ENCODE measurements at places on chromosomes 7 and 10.

DNA sequence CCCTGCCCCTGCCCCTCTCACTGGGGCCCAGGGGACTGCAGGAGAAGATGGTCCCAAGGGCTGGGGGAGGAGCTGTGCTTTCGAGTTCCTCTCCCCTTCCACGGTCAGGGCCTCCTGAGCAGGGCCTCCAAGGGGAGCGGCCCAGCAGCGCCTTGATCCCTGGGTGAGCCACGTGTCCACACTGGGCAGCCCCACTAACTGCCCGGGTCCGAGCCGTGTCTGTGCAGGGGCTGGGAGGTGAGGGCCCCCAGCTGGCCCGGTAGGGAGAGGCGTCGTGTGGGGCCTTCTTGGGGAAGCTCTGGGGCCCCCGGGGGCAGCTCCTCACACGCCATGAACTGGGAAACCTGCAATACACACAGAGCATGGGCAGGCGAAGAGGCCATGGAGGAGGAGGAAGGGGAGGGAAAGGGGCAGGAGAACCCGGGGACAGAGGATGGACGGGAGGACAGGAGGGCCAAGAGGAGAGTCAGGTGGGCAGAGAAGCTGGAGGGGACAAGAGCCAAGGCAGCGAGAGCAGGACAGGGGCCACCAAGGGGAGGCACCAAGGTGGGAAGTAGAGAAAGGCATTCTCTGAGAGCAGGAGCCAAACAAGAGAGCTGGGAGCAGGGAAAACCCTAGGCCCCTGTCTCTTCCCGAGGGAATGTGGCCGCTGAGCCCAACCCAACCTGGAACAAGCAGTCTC, 32.8 kb downstream of the KCNH2 start:
- no peak for DNase-seq

DNA sequence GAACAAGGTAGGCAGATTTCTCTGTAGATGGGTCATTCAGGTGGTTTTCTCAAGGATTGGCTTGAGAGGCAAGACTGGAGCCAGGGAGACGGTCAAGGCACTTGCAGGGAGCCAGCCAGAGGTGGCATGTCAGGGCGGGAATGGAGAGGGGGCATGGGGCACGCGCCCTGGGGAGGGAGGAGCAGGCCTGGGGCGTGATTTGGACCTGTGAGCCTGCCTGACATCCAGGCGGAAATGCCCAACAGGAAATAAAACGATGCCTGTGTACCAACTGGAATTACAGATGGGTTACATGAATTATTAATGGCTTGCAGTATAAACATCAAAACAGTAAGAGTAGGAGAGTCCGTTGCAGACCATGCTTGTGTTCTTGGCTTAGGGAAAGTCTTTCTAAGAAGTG, 8.6 kb upstream of the SUN1 start:
- no peak for DNase-seq

DNA sequence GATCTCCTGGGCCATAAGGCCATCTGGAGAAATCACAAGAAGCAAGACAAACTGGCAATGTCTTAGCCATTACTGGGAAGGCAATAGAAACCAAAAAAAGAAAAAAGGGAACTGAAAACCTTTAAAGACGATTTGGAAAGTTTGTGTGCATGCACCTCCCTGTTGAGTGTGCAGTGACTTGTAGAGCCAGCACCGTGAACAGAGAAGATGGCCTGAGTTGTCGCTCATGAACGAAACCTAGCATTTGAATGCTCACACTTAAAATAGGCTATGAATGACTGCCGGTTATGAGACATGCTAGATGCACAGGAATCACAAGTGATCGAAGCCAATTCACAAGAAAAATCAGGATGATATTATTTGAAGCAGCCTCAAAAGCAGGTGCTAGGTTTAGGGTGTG, 151.3 kb upstream of the ADO start:
- no peak for DNase-seq

- no peak for DNase-seq
Measured at GRCh38 chr7:10718768-10719167, 254.9 kb upstream of the PHF14 start.

GRCh38 chr7:94781236-94781635, 125.3 kb upstream of the SGCE start:
- no peak for DNase-seq

DNA sequence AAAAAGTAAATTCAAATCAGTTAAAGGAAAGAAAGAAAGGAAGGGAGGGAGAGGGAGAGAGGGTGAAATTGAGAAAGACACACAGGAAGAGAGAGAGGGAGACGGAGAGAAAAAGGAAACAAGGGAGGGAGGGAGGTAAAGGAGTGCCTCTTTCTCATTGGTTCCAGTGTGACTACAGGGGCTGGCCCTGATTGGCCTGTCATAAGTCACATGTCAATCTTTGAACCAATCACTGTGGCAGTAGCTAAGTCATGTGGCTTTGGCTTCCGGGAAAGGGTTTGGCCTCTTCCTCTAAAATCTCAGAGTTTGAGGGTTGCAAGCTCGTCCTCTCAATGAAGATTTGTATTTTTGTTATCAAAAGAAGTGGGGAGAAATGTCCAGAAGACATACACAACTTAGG, 150.2 kb downstream of the RAB11FIP2 start:
- DNase-seq = no peak

DNA sequence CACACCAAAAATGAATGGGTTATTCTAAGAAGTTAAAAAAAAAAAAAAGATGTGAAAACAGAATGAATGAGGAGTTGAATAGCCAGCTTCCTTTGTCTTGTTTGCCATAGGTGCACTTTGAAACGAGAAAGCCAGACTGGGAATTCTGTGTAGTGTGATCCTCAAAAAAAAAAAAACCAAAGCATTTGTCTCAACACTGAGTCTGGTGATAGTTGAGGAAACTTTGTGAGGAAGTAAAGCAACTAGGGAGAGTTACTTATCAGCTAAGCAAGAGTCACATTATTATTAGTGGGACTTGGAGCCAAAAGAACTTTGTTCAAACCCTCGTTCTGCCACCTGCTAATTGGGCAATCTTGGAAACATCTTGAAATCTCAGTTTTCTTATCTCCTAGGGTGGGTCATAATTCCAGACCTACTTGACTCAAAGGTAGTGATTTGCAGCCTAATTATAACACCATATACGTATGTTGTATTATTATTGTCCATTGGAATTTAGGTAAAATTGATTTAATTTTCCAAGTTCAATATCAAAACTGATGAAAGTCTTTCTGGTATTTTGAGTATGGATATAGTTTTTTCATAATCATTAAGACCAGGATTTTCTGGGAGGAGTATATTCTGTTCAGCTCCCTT, 99.8 kb upstream of the GJD4 start:
- no peak for DNase-seq

DNA sequence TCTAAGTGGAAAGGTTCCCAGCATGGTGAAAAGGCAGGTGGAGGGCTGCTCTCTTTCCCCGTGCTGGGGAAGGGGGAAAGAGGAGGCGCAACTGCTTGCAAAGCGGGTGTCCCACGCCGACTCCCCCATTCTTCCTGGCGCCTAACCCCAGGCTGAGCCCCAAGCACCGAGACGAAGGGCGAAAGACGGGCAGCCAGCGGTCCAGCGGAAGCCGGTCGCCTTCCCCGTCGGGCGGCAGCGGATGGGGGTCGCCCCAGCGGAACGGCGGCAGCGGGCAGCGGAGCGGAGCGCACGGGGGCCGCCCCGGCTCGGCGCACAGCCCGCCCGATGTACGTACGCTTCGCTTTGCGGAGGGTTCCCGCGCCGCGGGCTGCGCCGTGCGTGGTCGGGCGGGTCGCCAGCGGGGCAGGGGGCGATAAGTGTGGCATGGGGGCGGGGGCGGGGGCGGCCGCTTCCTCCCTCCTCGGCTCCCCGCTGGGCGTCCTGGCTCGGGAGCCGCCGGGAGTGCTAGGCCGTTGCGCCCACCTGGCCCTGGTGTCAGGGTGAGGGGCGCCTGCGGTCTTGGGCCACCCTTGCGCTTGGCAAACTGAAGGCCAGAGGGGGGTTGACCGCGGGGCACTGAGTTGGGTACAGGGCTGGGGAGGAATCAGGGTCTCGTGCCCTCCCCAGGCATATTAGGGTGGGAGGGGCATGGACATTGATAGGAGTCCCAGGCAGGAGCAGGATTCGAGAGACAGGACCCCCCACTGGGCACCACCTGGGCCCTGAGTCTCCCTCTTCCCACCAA, 35.2 kb upstream of the HSPB1 start:
- DNase-seq = no peak

Data from endothelial cell (in vitro differentiated cells).